ENCODE measurements at places on chromosomes 3 and 15.
A peak's percentile ranks its signal among the peaks of the same experiment; 100 is the strongest.

DNA sequence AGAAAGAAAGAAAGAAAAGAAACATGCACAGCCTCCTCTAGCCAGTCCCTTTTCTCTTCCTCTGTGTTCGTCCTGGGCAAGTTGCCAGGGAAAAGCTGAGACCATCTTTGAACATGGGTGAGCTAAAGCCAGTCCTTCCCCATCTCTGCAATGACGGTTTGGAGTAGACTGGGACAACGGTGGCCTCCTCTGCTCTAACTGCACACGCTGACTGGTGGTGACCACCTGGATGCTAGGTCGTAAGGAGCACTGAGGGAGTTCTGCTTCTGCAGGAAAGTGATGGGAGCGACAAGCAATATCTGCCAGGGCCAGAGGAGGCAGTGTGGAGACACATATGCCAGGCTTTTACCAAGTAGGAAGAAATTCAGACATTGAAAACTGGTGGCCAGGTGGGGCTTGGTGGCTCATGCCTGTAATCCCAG lies 111.7 kb downstream of the NUP210 start:
- peak; percentile 62 for DNase-seq

DNA sequence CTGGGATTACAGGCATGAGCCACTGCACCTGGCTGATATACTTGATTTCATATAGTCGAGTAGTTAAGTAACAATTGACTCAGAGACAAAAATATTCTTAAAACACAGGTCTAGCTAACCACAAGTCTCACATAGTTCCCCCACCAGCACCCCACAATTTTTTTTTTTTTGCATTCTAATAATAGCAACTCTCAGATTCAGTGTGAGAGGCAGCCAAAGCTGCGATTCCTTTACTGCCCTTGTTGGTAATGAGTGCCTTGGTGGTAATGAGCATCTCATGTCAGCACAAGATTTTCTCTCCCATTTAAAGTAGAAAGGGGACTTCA lies 72.5 kb downstream of the WWTR1 start:
- DNase-seq, result no peak

GRCh38 chr3:194080436-194080835 lies 55.5 kb upstream of the HES1 start:
- DNase-seq, result no peak

DNA sequence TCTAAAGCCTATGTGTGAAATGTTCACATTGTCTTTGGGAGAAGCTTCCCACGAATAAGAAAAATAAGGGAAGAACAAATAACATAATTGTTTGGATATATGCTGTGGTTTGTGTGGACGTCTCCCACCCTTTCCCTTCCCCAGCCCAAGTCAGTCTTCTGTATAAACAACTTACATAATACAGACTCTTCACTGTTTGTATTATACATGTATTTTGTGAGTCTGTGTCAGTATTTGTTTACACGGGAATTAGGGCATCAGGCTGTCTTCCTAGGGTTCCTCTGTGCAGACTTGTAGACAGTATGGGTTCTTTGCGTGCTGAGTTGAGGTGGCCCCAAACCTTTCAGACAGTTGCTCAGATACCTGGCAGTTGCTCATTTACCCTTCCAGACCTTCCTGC lies 103.4 kb downstream of the IGF1R start:
- DNase-seq, result no peak

DNA sequence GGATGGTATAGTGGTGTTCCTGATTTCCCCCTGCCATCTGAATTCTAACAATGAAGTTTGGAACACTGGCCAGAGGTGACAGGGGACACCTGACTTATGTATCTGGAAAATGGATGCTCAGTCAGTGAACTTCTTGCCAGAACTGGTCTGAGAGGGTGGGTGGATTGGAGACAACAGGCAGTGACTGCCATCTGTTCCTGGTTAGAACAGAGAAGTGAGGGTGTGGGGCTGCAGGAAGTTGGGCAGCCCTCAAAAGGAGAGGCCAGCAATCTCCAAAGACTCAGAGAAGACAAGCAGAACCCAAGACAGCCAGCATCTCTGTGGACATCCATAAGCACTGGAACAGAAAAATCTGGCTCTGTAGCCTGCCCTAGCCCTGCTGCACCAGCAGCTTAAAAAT lies 50.5 kb downstream of the ANP32A start:
- DNase-seq, result no peak
